Stimulated activated CD4-positive, alpha-beta T cell treated with anti-CD3 and anti-CD28 coated beads, Interleukin-1b, Interleukin-23, amount 100 ng/mL, for 4 hours (primary cell): ENCODE measurements at places on chromosomes 3 and 15.

DNA sequence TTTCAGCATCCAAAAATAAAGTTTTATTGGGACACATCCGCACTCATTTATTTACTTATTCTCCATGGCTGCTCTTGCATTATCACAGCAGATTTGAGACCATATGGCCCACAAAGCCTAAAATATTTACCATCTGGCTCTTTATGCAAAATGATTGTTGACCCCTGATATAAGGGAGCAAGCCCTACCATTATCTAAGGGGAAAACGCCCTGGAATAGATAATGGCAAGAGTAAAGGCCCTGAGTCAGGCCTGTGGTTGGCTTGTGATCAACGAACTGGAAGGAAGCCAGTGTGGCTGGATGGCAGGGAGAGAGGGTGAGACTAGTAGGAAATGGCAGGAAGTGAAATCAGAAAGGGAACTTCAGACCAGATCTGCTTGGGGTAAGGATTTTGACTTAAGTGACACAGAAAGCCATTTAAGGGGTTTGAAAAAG, 24.6 kb upstream of the DMXL2 start:
- no peak for DNase-seq

DNA sequence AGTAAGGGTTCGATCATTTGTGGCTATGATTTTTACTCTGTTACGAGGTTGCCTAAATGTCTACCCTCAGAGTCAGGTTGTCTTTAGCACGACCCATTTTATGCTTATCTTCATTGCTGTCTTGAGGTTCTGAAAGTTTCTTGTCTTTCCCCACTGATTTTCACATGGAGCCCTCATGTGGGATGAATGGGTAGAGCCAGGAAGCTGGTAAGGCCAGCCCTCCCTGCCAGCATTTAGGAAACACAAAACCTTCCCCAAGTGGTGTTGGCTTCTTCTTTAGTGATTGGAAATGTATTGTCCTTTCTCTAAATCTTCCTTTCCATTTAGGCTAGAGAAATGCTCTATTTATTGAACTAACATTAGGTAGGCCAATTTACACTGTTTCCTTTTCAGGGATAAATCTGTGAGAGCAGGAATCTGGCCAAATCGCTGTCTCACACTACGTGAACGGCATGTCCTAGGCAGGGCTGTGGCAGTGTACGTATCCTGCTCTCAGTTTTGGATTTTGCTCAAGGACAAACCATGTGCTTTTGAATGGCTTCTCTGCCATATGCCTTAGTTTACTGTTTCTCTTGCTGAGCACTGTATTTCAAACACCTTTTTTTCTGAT, 43.7 kb downstream of the MYZAP start:
- no peak for DNase-seq

DNA sequence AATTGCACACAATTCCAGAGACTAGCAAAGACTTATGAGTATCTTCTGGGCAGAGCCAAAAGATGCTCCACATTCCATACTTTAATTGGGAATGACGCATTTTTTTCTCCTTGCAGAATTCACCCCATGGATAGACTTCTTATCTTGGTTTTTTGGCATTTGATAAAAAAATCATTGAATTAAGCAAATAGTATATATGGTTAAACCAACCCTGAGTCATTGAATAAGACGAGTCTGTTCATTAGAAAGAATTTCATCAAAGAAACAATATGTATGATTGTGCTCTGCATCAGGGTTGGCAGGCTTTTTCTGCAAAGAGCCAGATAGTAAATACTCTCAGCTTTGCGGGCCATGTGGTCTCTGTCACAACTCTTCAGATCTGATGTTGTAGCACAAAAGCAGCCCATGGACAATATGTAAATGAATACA, 9.2 kb upstream of the PDZRN3 start:
- no peak for DNase-seq

DNA sequence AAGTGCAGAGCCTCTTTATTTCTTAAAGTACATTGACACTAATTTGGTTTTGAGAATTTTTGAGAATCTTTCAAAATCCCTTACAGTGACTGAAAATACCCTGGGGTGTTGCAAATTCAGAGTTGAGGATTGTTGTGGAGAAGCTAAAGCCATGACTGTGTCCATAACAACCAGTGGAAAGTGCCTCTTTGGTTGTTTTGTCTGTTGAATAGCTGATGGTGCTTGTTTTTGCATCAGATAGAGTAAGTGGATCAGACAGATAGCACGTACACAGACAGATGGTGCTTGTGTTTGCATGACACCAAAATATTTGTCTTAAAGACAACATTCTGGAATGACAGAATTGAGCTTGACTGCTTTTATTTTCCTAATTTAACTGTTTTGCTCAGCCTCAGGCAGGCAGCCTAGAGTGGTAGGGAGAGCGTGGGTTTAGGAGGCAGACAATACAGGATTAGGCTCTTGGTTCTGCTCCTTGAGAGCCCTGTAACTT, 265.0 kb downstream of the IL20RB start:
- DNase-seq: no peak

- DNase-seq: no peak
Measured at GRCh38 chr3:45258317-45258716, 32.2 kb upstream of the TMEM158 start.

GRCh38 chr3:122183521-122183892, at the start of gene CASR:
TSS of gene CASR (plus strand) at chr3:122183668. CDS start at chr3:122254190, 70,522 bp downstream.
- no peak for DNase-seq

DNA sequence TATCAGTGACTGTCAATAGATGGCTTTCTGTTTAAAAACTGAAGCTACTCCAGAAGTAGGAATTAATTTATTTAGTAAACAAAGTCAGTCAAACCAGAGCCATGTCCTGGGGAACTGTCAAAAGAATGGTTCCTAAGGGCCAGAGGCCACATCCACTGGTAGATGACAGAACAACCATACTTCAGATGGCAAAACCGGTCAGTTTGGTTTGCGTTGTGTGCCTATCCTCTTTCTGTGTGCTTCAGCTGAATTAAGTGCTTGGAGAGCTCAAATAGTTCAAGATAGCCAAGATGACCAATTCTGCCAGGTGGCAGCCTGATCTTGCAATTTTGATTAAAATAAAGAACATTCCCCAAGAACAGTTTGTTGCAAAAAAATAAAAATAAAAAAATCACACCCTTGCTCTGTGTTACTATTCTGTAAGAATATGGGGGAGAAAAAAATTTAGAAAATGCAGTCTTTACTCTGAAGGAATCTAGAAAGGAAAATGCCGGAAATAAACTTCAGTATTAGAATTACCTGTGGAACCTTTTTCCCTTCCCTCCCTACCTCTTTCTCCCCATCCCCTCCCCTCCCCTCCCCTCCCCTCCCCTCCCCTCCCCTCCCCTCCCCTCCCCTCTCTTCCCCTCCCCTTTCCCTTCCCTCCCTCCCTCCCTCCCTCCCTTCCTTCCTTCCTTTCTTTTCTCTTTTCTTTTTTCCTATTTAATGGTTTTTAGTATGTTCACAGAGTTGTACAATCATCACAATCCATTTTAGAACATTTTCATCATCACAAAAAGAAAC, 2.5 kb downstream of the MAP3K13 start:
- DNase-seq: no peak

GRCh38 chr3:17945799-17946399, 203.5 kb upstream of the TBC1D5 start:
- no peak for DNase-seq

DNA sequence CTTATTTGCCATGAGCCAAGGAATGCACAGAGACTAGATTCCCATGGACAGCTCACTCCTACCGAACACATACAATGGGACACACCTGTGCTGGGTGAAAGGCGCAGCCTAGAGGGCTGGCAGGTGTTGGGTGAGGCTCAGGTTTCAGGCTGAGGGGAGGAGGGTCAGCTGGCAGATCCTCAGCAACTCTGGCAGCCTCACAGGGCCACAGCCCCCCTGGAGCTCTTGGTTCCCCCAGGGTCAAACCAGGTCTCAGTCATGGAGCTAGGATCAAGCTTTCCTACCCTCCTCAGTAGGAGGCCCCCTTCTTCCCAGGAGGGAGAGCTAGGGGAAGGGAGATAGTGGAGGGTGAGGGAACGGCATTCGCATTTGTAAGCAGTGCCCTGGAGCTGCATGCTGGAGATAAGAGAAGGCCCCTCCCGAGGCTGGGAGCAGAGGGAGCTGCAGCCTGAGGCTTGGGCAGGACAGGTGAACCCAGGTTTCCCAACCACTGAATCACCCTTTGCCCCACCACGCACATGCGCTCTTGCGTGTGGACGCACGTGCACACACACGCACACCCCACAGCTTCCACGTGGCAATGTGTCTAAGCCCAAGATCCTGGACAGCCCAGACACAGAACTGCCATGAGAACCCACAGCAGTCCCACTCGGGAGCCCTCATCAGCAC, 26.3 kb upstream of the TFRC start:
- no peak for DNase-seq

DNA sequence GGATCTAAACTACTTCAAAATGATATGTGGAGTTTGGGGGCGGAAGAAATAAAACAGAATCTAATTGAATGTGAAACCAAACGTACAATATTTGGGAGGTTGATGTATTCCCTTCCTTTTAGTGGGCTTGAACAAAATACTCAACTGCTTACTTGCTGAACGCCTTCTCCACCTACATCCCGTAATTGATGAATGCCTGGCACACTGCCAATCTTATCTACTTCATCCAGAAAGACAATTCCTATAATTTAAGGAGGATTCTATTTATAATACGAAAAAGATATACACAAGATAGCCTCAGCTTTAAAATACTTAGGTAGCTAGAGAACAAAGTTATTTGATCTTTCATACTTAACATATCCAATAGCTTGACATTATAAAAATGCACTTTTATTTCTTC, 23.1 kb upstream of the PDCD7 start:
- DNase-seq: no peak

GRCh38 chr15:38695249-38696108, 130.9 kb upstream of the RASGRP1 start:
- DNase-seq: no peak

GRCh38 chr15:43370310-43370974, 401 bp downstream of the ZSCAN29 start:
- DNase-seq: peak; percentile 8

DNA sequence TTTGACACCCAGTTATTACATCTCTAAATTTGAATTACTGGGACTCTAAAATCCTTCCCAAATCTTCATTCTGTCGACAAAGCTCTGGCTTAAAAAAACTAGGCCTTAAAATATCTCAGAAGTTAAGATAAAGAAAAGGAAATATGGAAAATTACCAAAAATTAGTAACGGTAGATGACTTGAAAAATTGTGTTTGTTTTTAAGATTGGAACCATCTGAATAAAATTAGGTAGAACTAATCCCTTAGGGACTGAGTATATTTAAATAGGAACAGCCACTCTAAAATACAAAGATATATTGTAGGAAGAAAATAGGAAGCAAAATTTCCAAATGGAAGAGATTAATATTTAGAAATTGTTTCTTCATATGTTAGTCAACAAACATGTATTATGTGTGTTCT, 45.1 kb upstream of the CHMP2B start:
- no peak for DNase-seq

- no peak for DNase-seq
Measured at GRCh38 chr3:123483146-123483545, 34.3 kb upstream of the ADCY5 start.

- DNase-seq: peak; percentile 17
Measured at GRCh38 chr3:72756900-72757299, 91.3 kb downstream of the SHQ1 start.

DNA sequence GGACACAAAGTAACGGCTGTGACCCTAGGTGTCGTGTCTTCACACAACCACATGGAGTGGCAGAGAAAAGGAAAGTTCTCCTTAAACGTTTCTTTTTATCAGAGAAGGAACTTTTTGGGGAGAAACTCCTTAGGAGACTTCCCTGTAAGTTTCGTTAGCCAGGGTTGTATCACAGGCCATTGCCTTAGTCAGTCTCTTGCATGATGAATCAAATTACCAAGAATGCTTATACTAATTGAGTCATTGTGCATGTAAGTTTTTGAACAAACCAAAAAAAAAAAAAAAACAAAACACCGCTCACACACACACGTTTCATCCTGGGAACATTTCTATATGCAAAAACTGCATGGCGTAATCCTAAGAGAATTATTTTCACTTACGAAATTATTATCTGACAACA, 150.4 kb upstream of the SATB1 start:
- no peak for DNase-seq

GRCh38 chr3:47847260-47847659, 44.3 kb downstream of the DHX30 start:
- DNase-seq: no peak

GRCh38 chr3:53242642-53243041, 13.2 kb downstream of the TKT start:
- DNase-seq: no peak

DNA sequence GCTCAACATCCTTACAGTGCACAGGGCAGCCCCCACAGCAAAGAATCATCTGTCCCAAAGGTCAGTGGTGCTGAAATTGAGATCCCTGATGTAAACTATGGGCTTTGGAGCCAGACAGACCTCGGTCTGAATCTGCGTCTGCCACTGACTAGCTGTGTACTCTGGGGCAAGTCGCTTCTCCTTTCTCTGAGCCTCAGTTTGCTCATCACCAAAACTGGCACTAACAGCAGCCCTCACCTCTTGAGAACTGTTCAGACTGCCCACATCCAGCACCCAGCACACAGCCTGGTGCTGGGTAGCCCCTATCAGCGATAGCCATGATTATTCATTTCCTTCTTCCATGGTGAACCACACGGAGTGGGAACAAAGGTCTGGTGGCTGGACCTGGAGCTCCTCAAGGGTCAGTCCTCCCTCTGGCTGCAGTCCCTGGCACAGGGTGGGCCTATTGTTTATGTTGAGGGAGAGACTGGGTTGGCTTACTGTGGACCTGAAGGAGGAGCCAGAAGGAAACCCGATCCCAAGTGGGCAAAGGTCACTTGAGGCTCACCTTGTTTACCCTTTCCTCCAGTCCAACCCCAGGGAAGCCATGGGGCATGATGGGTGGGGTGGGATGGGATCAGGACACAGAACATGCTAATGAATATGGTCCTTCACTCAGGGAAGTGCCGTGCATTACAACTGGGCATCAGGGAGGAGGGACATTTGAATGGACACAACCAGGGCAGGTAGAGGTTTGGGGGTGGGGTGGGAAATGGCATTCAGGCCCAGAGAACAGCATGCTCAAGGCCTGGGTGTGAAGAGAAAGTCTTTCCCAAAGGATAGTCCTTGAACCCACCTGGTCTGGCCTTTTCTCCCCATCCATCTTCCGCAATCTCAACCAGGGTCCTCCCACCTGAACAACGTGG, 1.6 kb upstream of the PRKCD start:
- DNase-seq: no peak

- DNase-seq: no peak
Measured at GRCh38 chr15:20358779-20359414, 182.7 kb downstream of the GOLGA6L6 start.

GRCh38 chr3:119481079-119481478, 12.3 kb downstream of the POGLUT1 start:
- no peak for DNase-seq

GRCh38 chr3:126259411-126260391, 79.3 kb upstream of the ALDH1L1 start:
- no peak for DNase-seq
